ENCODE measurements at places on chromosomes 16 and 17.

GRCh38 chr16:75535901-75536300, at the start of gene CHST5:
CHST5 (minus strand) TSS chr16:75536108; CDS start chr16:75530384, 5,724 bp downstream.
- no peak for DNase-seq

GRCh38 chr17:60573236-60574051, 26.5 kb upstream of the PPM1D start:
- no peak for DNase-seq

GRCh38 chr17:18626152-18626870, 17.9 kb downstream of the TBC1D28 start:
- no peak for DNase-seq

DNA sequence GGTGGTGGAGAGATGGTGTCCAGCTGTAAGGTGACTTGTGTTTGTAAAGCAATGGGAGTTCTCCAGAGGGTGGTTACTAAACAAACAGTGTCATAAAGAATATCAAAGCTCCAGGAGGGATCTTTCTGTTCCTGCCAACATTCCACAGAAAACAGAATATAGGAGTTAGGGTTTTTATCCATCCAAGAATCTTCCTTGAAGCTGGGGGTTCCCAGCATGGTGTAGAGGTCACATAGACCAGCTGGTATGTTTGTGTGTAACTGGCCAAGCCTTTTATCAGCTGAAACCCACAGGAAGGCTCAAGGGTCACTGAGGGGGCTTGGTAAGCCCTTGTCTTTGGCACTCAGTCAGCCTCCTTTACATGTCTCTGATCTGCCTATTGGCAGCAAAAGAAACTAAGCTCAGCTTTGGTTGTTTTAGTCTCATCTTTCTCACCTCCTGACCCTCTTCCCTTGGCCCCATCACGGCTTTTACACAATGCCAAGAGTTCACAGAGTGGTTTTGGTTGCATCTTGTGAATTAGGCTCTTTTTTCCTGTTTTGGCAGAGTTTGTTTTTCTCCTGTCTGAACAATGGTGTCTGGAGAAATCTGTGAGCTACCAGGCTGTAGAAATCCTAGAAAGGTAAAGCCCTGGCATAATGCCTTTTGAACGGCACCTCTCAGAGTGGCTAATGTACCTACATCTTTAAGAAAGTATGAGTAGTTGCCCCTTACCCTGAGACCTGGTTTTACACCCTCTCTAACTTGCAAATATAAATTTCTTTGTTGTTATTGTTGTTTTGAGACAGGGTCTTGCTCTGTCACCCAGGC, 4.6 kb downstream of the CNTD1 start:
- no peak for DNase-seq

GRCh38 chr17:14923981-14924380, 341.1 kb downstream of the PMP22 start:
- DNase-seq = no peak

DNA sequence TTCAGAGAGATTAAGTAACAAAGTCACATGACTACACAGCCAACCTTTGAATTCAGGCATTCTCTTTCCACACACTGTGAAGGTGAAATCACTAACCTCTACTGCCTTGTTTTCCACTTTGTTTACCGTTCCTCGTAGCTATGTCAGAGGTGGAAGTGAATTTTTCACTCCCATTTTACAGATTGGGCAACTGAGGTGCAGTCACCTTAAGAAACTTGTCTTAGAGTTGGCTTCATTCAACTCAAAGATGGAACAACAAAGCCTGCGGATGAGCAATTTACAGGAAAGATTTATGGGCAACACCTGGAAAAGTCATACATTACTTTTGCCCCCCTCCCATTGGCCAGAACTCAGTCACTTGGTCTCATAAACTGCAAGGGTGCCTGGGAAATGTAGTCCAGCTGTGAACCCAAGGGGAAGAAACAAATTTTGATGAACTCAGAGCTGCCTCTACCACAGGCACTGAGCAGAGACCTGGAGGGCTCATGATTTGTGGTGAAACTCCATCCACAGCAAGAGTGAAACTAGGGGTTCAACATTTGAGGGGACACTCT, 784.6 kb upstream of the EEF2KMT start:
- DNase-seq = no peak

DNA sequence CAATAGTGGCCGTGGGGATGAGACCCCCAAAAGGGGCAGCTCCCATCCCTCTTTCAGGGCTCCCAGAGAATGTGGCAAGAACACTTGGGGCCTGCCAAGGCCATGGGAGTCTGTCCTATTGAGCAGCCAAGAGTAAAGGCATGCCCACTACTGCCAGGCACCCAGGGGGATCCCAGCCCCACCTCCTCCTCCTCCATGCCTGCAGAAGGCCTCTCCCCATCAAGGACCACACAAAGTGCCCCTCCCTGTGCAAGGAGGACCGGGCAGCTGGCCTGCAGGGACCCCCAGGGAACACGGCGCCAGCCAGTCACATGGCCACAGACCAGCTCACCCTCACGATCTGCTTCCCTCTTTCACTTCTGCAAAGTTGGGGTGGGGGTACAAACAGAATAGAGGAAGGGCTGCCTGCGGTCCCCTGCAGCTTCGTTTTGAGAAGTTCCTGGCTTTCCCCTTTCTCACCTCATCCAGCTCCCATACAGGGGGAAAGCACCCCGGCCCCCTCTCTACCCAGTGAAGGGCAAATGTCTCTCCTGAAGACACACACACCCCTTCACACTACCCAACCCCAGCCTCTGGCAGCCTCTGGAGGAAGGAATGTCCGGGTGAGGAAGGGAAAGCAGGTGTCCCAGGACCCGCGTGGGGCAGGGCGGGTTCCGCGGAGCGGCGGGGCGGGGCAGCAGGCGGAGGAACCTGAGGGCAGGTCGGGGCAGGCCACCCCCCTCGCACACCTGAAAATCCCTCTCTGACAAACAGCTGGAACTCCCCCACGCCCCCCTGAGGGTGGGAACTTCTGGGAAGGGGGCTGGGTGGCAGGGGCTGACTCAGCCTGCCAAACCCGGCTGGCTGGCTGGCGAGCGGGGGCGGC, 2.0 kb downstream of the PPP1R9B start:
- DNase-seq = no peak

GRCh38 chr16:70660672-70661350, 14.5 kb downstream of the IL34 start:
- DNase-seq = no peak

GRCh38 chr16:82820855-82821254, 194.1 kb downstream of the CDH13 start:
- DNase-seq = no peak

DNA sequence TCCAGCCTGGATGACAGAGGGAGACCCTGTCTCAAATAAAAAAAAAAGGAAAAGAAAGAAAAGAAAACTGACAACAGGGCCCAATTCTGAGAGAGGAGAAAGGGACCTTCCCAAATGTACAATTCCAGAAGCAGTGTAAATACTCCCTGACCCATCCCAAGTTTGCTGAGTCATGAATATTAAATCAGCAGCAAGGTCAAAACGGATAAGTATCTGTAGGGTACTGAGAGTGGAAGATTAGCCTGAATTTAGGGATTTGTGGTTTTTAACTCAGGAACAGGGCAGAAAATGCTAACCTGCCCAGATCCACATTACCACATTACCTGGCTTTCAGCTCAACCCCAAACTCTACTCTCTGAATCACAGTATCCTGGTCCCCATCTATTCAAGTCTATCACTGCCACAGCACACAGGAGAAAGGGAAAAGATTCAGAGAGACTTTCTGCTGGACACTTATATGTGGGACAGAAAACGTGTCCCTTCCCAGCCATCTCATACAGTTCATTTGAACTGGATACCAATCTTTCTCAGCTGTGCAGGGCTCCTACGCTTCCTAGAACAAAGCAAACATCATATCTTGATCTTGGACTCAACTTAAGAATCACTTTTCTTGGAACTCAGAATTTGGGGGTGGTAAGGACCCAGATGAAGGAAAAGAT, 2.9 kb downstream of the FXR2 start:
- no peak for DNase-seq

- DNase-seq = no peak
Measured at GRCh38 chr16:12488371-12488770, 315.3 kb downstream of the CPPED1 start.

DNA sequence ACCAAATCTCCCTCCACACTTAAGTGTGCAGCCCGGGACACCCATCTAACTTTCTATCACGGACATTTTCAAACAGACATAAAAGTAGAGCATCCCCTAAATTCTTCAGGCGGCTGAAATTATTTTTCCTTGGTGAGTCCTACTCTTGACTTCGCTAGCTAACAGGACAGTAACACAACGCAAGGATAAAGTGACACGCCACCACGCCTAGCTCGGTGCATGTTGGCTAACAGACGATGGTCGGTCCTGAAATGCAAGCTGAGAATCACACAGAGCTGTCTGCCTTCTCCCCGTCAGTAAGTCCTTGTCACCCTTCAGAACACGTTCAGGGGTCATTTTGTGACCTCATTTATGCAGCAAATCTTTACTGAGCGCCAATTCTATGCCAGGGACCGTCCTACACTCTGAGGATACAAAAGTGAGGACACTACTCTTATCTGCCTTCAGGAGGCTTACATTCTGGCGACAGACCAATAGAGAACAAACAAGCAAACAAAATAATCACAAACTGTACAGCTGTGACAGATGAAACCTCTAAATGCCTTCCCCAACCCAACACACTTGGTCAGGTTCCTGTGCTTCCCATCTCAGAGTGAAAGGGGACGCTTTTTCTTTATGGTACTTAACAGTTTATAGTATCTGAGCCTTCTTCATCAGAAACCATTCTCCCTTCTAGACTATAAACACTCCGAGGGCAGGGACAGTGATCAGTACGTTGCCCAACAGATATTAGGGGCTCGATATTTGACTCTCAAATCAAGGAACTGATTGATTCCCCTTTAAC, 1.3 kb downstream of the NTAN1 start:
- no peak for DNase-seq

DNA sequence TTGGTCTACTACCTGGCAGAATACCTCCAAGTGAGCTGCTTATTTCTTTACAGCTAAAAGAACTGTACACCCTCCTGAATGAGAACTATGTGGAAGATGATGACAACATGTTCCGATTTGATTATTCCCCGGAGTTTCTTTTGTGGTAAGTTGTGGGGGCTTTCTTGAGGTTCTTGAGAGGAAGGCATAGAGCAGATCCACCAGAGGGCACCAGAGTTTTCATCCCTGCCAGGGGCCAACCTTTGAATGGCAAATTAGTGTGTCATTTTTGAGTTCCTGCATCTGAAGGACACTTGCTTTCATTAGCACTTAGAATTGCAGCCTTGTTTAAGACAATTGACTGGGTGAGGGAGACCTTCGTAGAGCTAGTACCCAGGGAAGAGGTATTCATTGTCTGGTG, 35.0 kb downstream of the NMT1 start:
- DNase-seq = no peak

DNA sequence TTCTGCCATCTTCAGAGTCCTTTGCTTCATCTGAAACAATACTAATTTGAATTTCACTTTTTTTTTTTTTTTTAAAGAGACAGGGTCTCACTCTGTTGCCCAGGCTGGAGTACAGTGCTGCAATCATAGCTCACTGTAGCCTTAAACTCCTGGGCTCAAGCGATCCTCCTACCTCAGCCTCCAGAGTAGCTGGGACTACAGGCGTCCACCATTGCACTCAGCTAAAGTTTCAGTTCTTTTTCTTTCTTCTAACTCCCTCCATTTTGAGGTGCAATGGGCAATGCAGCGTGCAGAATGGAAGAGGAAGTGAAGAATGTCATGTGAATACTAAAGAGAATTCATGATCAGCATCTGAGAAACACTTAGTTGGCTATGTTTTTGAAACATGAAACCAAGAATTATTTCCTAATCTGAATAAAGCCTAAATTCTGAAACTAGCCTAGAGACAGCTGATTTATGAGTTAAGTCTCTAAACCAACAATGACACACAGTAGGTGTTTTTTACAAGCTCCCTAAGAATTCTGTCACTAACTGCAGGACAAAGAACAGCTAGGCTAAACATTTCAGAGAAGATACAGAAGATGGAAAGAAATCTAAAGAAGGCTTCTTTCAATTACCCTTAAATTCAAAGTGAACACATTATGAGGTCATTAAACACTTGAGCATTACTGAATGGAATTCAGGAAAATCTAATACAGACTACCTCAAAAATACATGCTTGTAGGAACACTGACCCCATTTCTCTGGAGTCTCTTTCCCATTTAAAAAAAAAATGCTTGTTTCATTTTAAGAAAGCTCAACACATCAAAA, 21.0 kb downstream of the SNN start:
- DNase-seq = no peak

GRCh38 chr17:51032850-51033249, 87.8 kb downstream of the SPAG9 start:
- DNase-seq = no peak

- DNase-seq = peak; percentile 43
Measured at GRCh38 chr16:30340621-30341020, 14.5 kb downstream of the CD2BP2 start.

DNA sequence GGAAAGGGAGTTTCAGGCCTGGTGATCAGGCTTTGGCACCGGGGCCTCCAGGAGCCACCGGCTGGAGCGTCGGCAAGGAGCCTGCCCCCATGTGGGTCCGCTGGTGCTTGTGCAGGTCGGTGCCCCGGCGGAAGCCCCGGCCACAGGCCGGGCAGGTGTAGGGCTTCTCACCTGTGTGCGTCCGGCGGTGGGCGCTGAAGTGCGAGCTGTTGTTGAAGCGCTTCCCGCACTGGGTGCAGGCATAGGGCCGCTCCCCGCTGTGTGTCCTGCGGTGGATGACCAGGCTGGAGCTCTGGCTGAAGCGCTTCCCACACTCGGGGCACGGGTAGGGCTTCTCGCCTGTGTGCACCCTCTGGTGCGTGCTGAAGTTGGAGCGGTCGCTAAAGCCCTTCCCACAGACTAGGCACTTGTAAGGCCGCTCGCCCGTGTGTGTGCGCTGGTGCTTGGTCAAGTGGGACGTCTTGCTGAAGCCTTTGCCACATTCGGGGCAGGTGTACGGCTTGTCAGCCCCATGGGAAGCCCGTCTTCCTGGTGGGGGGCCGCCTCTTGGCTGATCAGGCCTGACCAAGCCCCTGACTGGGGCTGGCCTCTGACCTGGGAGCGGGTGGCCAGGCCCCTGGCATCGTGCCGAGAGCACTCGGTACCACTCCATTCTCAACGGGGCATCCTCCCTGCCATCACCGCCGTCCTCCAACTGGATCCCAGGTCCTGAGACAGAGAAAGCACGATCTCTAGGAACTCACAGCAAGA, 14.4 kb downstream of the ZNF500 start:
- no peak for DNase-seq

GRCh38 chr16:73473713-73474112, 425.8 kb upstream of the ZFHX3 start:
- DNase-seq = no peak

DNA sequence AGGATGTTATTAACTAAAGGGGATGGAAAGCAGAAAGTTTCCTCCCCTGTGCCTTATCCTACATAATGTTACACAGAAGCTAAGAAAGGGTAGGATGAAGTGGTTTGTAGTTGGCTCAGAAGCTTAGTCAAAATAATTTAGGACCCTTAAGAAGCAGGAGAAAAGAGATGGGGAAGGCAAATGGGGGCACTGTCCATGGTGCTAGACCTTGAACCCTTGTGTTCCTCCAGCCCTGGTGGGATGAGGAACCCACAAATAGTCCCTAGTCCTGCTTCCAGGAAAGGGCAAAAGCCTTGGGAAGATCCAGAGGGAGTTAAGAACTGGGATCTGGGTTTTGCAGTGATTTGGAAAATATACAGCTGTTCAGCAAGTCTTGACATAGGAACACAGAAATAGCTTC, 54.5 kb downstream of the SLC5A11 start:
- no peak for DNase-seq

All from DMS153 (cell line).